ENCODE measurements at places on chromosomes 6 and 20.

DNA sequence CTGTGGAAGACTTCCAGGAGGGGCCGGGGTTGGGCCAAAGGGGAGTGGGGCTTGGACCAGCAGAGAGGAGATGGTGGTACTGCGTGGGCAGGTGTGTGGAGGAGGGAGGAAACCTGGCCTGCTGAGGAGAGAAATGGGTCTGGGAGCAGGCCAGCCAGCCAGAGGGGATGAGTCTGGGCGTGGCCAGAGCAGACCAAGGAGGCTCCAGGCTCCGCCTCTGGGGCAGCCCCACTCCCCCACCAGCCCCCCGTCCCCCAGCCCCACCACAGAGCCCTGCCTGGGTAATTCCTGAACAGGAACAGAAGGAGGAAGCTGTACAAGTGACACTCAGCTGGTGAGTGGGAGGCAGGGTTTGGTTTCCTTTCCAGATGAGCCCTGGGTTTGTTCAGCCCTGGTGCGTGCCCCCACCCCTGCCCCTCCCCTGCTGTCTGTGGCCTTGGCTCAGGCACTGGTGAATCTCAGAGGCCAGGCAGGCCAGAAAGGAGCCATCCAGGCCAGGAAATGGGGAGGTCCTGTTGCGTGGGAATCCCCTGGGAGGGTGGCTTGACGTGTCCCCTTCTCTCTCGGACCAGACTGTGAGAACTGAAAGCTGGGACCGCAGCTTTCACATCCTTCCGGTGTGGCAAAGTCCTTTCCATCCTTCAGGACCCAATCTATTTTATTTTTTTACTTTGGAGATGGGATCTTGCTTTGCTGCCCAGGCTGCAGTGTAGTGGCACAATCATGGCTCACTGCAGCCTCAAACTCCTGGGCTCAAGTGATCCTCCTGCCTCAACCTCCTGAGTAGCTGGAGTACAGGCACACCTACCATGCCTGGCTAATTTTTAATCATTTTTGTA lies 9.4 kb upstream of the SRC start:
- DNase-seq = no peak

- DNase-seq = no peak
Observed at GRCh38 chr6:95133578-95133977, 443.8 kb upstream of the MANEA start.

DNA sequence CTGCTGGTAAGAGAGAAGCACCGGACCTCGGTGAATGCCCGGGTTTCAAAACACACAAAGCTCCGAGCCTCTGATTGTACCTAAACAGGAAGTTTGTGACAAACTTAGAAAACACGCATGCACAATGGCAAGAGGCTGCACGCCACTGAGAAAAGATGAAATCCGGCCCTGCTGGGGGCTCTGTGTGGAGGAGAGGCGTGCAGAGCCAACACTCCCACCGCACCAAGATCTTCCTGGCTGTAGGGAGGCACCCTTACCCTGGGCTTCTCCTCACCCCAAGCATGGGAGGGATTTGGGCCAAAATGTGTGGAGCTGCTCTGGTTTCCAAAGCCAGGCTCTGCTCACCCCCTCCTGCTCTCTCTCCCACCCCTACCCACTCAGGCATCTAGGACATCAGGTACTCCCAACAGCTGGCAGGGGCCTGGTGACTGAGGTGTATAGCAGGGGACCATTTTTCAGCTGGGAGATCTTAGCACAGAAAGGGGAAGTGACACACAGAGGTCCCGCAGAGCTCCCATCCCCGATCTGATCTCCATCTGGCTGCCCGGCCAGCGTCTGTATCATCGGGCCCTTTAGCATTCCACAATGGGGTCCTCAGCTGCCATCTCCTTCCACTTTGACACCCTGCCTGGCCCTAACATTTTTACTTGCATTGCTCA lies 84.2 kb downstream of the TRERF1 start:
- DNase-seq = no peak

DNA sequence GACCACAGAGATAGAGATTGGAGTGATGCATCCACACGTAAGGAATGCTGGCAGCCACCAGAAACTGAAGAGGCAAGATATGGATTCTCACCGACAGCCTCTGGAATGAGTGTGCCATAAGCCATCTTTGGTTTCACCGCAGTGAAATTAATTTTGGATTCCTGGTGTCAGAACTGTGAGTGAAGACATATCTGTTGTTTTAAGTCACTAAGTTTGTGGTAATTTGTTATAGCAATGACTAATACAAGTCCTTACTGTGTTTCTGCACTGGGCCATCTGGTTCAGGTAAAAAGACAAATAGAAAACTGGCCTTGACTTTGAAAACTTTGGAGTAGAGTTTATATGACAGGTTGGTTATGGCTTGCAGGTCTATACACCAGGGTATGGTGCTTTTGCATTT lies 261.9 kb downstream of the PHF3 start:
- DNase-seq = no peak

DNA sequence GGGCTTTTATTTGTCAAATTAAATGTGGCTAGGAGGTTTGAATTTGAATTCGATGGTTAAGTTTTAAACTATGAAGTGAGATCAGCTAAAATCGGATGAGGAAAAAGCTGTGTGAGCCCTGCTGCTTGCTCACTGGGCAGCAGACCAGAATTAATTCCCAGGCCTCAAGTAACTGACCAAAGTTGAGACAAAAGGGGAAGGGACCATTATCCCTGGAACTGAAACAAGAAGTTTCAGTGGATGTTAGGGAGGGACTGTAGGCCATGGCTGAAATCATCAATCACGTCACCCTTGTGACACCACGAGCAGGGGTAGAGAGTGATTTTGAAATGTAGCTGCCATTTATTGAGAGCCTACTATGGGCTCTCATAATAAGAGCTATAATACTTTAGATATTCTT lies 7.0 kb upstream of the PRSS35 start:
- DNase-seq = no peak

DNA sequence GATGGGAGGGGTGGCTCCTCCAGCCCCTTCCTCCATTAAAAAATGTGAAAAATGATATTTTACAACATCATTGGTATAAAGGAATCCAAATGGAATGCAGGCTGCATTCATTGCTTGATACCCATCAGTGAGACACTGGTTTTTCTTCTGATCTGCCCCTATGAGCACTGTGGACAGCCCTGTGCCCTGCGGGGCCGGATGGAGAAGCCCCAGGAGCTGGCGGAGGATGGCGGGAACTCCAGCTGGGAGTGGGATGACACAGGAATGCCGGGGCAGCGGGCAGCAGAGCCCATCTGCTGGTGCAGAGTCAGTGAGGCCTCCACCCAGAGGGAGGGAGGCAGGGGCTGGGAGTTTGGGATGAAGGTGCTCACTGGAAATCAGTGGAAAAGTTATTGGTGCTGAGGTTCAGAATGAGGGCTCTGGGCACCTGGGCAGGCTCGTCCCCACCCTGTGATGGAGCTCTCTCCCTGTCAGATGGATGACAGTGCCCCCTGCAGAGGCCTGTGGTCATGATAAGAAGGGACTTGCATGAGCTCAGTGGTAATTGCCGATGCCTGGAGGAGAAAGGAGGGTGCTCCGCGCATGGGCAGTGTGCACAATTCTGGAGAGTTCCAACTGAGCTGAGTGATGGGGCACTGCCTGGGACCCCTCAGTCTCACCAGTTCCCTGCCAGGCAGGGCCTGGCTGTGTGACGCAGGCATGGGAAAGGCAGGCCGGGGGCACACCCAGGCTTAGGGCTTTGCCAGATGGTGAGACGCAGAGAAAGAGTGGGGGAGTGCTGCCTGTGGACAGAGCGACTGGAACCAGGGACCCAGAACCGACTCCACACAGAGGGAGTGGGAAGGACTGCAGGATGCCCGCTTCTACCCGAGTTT lies 23.2 kb downstream of the CTCFL start:
- no peak for DNase-seq

GRCh38 chr20:1010659-1011058 lies 8.5 kb upstream of the RSPO4 start:
- DNase-seq = no peak

DNA sequence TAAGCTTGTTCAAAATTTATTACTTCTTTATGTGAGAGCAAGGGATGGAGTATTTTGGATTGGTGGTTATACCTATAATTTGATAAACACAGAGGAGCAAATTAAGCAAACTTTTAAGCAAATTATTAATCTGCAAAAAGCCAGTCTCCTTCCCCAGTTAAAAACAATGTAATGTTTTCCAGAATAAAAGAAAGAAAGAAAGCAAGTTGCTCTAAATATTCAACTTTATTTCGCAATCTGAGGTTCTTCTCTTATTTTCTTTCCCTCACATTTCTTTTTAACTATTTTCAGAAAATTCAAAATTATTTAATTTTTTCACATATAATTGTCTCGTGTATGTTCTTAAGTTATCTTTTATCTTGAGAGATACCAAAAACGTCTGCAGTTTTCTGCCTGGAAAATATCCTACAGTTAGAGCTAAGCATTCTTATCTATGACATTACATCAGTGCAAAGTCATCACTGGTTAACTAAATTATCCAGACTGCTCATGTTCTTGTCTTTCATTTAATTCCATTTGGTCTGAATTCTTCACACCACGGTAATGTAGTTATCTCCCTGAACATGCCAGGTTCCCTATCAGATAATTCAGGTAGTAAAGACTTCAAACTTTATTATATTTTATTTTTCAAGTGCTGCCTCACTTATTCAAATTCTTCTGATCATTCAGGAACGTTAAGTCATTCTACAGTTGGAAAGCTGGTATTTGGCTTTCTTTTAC lies 3.3 kb upstream of the CNKSR3 start:
- no peak for DNase-seq

Measured in stimulated activated CD4-positive, alpha-beta T cell treated with anti-CD3 and anti-CD28 coated beads, TNF-alpha, amount 100 ng/mL, for 48 hours (primary cell).